ENCODE measurements at places on chromosomes 11 and 22.

GRCh38 chr22:39738746-39739145, 154.8 kb downstream of the ENTHD1 start:
- peak; percentile 10 for DNase-seq

DNA sequence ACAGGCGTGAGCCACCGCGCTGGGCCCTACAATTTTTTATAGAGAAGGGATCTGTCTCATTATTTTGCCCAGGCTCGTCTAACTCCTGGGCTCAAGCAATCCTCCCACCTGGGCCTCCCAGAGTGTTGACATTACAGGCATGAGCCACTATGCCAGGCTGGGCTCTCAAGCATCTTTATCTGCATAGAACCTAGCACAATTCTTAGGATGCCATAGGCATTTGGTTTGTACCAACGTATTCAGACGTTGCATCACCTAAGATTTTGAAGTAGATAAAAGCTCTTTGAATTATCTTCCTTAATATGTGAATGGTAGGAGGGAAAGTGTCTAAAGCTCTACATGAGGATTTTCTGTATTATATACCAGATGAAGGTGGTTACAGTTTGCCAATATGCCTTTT, 30.5 kb downstream of the RTN3 start:
- no peak for DNase-seq

DNA sequence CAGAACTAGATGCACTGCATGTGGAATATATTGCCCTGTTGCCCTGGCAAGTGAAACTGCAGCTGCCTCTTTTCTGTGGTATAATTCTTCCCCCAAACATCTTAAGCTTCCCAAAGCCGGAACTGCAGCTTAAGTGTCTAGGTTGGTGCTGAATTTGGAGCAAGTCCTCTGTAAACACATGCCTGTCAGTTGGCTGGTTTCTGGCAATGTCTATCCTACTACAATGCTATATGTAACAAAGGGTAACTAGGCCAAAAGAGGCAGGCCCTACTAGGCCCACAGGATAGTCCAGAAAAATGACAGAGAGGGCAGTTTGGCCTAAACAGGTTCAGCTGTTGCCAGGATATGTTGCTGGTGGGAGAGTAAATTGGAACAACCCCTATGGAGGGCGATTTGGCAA, 27.9 kb downstream of the ASCC2 start:
- DNase-seq = no peak

DNA sequence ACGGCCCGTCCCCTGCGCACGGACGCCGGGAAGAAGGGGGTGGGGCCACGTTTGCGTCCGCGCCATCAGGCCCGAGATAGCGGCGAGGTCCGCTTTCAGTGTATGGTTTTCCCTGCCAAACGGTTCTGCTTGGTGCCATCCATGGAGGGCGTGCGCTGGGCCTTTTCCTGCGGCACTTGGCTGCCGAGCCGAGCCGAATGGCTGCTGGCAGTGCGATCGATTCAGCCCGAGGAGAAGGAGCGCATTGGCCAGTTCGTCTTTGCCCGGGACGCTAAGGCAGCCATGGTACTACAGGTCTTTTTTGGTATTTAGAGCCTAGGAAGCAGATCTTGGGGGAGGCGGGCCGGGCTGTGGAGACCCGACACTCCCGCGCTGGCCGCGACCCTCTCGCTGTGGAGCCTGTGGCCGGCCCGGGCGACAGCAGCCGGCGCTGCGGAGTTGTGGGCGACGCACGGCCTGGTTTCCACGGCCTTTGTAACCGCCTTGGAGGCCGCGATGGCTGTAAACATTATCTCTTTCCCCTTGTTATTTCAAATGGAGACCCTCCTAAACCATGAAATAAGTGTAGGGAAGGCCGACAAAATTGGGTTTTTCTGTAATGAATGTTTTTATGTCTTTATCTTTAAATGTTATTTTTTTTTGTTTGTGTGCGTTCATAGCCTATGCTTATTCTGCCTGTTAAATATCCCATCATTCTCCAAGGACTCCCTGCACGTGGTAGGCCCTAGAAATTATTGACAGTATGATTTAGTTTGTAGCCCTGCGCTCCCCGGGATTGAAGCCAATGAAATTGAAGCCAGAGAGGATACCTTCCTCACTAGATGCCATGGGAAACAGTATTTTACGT, at the start of gene AASDHPPT:
Gene AASDHPPT, plus strand, starts transcription at position 54 of the 847 bp plus-strand sequence. Its CDS starts 49 bp downstream, at position 103.
- DNase-seq = no peak

GRCh38 chr22:33575041-33575440, 345.2 kb downstream of the LARGE1 start:
- DNase-seq = no peak

DNA sequence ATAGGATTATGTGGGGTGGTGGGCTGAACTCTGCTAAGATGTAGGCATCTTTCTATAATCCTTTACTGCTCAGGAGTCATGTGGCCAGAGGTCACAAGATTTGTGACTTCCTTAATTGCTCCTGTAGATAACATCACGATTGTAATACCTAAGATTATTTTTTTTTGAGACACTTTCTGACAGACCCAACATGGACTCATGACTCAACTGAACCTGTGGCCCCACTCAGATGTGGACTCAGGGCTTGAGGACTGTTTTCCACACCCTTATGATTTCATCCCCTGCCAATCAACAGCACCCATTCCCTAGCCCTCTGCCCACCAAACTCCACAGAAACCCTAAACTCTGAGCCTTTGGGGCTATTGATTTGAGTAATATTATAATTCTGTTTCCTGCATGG, 35.6 kb upstream of the MMP7 start:
- no peak for DNase-seq

- DNase-seq = no peak
Observed at GRCh38 chr11:111018566-111018965, 227.0 kb upstream of the POU2AF2 start.

DNA sequence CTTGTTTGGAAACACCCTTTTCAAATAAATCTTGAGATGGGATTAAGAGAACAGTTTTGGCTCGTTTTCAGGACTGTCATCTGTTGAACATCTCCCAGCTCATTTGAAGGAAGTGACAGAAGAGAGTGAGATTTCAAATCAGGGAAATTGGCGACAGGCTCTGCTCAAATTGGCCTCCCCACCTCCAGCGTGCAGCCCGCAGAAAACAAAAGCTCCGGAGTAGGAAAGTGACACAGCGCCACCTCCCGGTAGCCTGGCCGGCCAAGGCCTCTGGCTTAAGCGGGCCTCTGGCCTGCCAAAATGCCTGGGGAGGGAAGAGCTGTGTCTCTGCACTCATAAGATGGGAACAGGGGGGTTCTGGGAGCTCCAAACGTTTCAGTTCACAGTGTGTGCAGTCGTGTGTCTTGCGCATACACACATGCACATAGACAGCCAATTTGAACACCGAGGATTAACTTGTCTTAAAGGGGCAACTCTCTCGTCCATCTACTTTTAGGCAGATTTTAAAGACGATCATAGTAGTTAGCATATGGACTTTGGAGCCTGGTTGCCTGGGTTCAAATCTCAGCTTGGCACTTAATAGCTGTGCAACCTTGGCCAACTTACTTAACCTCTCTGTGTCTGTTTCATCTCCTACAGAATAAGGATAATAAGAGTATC, 132.7 kb upstream of the RCN1 start:
- no peak for DNase-seq

GRCh38 chr11:82863209-82863608, 37.0 kb downstream of the PRCP start:
- no peak for DNase-seq

GRCh38 chr11:2989006-2989405, 3.1 kb downstream of the NAP1L4 start:
- no peak for DNase-seq

GRCh38 chr22:44307509-44308169, 5.1 kb downstream of the SHISAL1 start:
- no peak for DNase-seq

DNA sequence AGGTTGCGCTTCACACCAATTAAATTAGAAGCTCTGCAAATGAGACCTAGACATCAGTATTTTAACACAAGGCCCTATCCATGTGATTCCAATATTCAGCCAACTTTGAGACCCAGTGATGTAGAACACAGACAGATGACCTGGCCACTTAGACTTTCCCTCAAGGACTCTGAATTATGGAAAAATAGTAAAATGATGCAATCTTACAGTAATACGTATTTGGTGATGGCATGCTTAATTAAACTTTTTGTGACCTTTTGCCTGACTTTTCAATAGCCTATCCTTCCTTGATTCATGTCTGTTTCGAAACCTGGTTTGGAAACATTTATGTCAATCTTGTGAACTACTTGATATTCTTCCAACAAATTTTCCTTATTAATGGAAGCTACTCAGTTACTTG, 521.2 kb downstream of the KCNA4 start:
- DNase-seq = no peak

GRCh38 chr11:8383627-8384026, 119.9 kb upstream of the LMO1 start:
- no peak for DNase-seq

DNA sequence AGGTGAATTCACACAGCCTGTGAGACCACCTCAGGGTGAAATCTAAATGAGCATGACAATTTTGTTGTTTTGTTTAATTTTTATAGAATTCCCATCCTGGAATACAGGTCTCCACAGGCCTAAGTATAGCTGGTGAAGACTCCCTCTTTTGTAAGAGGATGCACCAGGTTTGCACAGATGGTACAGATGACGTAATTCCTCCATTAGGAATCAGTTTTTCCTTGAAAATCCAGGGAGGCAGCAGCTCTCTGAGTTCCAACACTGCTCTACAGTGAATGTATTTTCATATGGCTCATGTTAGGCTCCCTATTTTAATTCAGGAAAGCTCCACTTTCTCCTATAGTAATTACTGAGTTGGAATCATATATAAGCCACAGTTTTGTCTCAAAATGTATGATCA, 47.2 kb downstream of the USP28 start:
- no peak for DNase-seq

DNA sequence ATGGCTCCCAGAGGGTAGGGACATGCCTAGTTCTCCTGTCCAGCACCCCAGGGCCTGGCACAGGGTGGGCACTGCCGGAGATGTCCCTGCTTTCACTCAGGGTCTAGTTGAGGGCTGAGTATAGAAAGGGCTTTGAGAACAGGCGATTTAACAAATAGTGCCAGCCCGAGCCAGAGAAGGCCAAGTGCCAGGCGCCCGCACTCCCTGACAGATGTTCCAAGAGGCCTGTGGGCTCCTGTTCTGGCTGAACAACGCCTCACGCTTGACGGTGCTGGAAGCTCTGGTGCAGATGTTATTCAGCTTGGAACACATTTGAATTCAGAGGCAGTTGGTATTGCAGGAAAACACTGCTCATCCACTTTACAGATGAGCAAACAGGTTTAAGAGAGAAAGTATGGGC, 46.5 kb downstream of the NFAM1 start:
- no peak for DNase-seq

DNA sequence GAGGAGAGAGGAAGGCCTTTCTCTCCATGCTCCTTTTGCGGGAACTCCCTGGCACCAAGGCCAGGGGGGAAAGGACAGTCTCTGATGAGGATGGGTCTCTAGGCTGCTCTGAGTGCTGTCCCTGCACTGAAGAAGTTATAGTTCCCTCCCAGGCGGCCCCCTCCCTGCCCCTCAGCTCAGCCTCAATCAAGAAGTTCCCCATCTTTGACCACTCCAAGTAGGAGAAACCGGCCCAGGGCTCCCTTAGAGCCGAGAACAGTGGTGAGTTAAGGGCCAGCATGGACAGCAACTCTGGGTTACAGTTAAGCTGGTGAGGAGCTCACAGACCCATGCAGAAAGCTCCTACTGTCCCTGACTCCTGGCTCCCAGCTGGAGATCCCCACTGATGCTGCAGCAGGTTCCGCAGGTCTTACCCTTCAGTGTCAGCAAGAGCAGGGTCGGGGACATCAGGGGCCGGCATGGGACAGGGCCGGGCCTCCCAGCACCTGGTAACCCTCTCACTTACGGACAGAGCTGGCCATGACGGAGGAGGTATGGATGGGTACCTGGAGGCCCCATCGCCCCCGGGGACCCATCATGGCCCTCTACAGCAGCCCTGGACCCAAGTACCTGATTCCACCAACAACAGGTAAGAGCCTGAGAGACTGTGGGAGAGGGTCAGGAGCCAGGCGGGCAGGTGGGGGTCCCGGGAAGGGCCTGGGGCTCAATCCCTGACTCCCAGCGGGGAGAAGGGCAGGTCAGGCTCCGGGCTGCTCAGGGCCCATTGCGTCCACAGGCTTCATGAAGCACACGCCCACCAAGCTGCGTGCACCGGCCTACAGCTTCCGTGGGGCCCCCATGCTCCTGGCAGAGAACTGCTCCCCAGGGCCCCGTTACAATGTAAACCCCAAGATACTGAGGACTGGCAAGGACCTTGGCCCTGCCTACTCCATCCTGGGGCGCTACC, 4.2 kb downstream of the SCGB1C1 start:
- DNase-seq = no peak

- DNase-seq = no peak
Observed at GRCh38 chr22:33766091-33766490, 154.2 kb downstream of the LARGE1 start.

DNA sequence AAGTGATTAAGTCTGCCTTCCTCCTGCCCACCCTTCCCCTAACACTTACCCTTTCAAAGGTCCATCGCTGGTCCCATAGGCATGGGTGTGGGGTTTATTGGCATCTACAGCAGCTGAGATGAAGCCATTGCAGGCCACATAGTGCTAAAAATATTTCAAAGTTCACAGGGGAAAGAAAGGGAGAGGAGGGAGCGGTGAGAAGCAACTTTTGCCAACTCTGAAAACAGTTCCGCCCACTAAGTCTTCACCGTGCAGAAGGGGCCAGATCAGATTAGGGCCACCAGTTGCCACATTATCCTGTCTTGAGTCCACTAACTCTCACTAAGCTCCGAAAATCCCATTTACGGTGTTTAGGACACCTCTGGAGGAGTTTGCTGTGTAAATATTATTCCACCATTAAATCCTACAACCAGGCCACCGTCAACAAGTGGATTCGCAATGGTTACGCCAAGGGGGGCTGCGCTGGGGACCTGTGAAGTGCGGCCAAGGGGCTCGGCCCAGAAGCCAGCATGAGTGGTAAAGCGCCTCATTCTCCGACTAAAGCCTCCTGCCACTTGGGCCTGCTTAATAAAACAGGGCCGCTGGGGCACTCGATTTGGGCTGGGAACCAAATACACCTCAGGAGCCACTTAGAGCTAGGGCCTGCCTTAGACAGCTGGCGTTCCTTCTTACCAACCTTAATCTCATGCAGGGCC, 534.9 kb downstream of the MIAT start:
- no peak for DNase-seq

DNA sequence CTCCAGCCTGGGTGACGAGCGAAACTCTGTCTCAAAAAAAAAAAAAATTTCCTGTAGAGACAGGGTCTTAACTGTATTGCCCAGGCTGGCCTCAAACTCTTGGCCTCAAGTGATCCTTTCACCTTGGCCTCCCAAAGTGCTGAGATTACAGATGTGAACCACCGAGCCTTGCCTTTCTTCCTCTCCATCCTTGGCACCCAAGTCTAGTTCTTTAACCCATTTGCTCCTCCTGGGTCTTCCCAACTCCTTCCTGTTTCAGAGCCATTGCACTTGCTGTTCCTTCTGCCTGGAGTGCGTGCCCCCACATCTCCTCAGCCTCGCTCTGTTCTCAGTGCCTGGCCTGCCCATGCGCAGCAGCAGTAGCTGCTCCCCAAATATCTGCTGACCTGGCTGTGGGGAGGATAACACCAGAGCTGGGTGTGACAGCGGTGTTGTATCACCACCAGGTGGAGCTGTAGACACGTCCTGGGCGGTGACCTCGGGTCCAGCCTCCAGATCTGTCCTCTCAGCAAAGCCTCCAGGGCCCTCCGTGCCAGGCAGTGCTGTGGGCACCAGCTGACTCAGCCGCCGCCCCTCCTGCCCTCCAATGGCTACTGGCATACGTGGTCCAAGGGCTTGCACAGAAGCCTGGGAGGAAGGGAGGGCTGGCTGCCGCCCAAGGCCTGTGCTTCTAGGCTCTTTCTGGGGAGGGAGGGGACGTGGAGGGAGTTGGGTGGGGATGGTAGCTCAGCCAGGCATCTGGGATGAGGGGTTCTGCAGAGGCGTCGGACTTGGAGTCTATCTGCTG, 22.0 kb downstream of the TEF start:
- peak; percentile 57 for DNase-seq

- DNase-seq = peak; percentile 78
Observed at GRCh38 chr11:117199053-117199915, at the start of gene TAGLN. TAGLN (plus strand) TSS chr11:117199370; CDS start chr11:117203014, 3,644 bp downstream.

Data from AG09309 (cell line).